Central memory CD4-positive, alpha-beta T cell (primary cell): ENCODE measurements at places on chromosomes 11 and 22.

GRCh38 chr11:110738641-110739040 is 26.4 kb upstream of the ARHGAP20 start:
- DNase-seq, result no peak

GRCh38 chr22:28426346-28427132 is 253.1 kb downstream of the TTC28 start:
- no peak for DNase-seq

DNA sequence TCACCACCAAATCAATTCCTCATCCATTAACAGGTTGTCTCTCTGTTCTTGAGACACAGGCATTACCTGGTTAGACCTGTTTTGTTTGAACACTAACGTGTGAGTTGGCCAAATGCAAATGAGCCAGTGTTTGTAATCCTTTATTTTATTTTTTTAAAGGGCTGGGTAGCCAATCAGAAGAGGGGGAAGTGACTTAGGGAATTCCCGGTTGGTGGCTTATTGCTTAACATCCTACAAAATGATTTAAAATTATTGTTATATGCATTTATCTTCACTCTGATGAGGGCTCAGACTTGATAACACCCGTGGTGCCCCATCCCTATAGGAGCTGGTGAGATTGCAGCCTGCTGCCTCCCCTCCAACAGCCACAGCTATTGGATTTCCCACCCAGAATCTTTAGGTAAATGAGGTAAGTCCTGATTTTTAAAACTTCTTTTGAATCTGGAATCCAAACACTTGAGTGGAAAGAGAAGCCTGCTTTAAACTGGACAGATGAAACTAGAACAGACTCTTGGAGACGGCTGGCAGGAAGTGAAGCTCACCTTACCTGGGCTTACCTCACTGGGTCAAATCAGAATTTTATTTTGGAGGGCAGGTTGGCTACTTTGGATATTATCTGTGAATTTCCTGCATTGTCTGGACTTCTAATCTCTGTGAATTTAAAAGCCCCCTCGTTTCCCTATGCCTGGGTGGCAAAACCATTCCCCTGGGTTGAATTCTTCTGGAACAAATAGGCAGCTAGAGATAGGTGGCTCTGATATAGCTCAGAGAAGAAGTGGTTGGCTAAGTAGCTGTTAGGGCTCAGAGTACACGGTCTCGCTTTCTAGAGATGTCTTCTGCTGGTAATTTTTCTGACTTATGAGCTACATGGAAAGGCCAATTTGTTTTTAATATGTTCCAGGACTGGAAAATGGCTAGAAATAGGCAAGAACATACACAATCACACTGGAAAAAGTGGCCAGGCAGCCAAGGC is at the start of gene EHF:
EHF (plus strand) TSS at position 274 of the 973 bp plus-strand sequence. CDS start 21,538 bp downstream, outside the sequence.
- DNase-seq, result no peak

GRCh38 chr11:106217456-106217855 is 140.0 kb downstream of the AASDHPPT start:
- no peak for DNase-seq

GRCh38 chr11:84249344-84250135 is 963.4 kb upstream of the CCDC90B start:
- no peak for DNase-seq

DNA sequence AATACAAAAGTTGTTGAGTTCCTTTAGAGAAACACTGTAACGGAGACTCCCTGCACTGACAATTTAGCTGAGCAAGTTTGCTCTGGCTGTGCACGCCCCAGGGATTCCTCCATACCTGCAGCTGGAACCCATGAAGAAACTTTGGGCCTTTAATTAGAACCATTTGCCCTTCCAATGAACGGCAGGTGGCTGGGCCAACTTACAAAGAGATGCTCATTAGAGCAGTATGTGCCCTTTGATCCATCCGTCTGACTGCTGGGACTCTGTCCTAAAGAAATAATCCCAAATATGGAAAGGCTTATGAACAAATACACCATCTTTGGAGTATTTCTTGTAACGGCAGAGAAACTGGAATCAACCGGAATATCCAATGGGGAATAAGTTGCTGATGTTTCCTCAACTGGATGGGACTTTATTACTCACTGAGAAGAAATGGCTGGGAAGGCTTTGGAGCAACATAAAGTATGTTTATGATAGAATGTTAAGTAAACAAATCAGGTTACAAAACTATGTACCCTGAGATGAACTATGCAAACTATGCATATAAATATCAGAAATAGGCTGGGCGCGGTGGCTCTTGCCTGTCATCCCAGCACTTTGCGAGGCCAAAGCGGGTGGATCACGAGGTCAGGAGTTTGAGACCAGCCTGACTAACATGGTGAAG is 24.4 kb upstream of the FBLN1 start:
- no peak for DNase-seq

DNA sequence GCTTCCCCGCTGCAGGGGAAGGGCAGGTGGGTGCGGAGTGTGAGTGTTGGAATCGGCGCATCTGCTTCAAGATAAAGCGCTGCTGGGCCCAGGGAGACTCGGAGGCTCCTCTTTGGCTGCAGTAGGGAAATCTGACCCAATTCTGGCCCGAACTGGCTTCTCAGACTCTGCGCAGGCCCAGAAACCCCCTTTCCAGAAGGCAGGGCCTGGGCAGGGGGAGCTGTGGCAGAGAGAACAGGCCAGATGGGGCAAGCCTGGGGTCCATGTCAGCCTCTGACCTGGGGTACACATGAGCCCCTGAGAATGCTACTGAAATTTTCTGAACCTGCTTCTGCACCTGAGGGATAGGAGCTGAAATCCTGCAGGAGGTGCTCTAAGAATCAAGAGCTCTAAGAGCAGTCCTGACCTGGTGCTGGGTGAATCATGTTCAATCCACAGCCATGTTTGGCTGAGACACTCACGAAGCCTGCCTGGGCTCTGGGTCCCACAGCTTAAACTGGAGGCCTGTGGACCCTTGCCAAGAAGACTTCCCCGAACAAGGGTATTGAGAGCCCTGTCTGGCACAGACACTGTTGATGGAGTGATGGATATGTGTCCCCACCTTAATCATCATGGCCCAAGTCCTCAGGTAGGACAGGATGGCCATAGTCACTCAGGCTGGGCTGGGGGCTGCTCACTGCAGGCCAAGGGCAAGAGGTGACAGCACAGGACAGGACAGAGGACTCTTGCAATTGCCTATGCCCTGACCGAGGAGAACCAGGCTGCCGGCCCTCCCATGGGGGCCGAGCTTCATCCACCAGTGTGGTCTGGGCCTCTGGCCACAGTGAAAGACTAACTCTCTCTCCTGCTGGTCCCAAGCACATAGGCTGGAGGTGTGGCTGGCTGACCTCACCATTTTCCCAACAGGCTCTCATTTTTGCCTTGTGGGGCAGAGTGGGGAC is 6.9 kb downstream of the RAB3IL1 start:
- DNase-seq, result no peak

- DNase-seq, result no peak
These were observed 8.0 kb downstream of the NAGA start for GRCh38 chr22:42062506-42063170.

- no peak for DNase-seq
These were observed 2.4 kb upstream of the E2F8 start for GRCh38 chr11:19243143-19243542.

DNA sequence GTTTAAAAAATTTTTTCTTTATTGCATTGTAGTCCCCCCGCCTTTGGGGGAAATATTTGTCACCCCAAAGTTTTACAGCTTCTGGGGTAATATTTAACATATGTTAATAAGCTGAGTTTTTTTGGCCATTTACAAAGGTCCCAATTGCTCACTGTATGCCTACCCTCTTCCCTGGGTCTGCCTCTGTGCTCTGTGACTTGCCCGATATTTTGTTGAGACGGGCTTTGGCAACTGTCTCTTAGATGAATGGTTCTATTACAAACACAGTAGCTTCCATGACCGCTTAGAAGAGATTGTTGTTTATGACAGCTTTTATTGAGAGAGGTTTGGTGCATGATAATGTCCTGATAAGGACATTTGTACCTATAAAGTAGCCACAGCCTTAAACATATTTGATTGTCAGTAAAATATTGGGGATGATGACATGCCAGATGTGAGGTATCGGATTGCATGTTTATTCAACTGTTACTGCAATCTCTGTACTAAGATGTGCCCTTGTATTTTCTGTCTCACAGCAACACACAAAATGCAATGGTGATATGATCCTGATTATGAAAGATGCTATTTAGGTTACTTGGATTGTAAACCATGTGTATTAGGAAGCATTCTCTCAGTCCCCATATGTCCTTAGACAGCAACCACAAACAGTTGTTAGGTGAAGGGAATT is 103.1 kb downstream of the TEAD1 start:
- DNase-seq, result no peak

DNA sequence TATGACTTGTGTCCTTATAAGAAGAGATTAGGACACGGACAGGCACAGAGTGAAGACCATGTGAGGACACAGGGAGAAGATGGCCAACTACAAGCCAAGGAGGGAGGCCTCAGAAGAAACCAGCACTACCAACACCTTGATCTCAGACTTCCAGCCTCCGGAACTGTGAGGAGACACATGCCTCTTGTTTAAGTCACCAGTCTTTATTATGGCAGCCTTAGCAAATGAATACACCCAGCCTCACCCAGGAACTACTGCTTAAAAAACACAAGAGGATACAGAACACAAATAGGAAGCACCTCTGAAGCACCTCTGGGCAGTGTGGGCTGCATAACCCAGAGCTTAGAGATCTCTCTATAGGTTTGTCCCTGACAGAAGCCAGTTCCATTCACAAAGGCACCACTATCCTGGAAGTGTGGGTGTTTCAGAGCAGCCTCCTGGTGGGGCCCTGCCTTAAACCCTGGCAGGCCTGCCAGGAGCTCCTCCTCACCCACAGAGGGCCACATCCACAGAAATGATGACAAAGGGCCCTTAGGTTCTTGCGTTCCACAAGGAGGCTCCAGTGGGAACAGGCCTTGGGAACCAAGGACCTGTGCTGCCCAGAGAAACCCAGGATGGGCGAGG is 58.8 kb downstream of the CHRDL2 start:
- no peak for DNase-seq

- no peak for DNase-seq
These were observed 4.2 kb downstream of the CELSR1 start for GRCh38 chr22:46533070-46533833.

GRCh38 chr11:45964911-45965389 is 42.5 kb downstream of the LARGE2 start:
- peak; percentile 48 for DNase-seq

GRCh38 chr11:72239849-72240460 is 4.0 kb downstream of the PHOX2A start:
- DNase-seq, result no peak

DNA sequence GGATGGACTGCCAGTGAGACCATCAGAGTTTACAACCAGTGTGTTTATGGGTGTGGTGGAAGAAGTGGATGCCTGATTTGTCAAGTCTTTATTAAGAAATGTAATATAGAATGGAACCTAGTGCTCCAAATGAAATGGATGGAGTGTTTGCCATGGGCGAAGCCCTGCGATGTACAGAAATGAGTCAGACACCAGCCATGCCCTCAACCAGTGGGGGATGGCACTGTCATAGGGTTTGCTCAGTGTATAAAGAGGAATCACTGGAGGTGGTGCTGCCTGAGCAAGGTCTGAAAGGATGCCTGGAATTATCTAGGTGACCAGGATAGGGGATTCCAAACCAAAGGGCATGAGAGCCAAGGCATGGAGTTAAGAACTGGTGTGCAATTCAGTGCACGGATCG is 120.9 kb upstream of the MTNR1B start:
- no peak for DNase-seq

- DNase-seq, result no peak
These were observed 1.3 kb downstream of the DERL3 start for GRCh38 chr22:23837496-23837859.

DNA sequence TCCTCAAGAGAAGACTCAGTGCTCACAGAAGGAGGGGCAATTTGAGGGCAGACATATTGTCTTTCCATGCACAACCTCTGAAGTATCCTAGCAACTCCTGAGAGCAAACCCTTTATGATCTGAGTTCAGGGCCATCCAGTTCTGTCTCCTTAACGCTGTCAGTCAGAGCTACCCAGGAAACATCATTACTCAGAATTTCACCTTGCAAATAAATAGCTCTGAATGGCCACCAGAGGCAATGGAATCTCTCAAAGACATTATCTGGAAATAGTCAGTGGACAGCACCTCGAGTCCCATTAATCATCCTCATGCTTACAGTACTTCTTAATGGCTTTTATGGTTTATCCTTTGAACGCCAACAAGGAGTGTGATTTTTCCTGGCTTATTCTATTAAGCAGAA is 656.1 kb downstream of the OPCML start:
- DNase-seq, result no peak

- DNase-seq, result no peak
These were observed 34.8 kb upstream of the HORMAD2 start for GRCh38 chr22:30045494-30045887.

DNA sequence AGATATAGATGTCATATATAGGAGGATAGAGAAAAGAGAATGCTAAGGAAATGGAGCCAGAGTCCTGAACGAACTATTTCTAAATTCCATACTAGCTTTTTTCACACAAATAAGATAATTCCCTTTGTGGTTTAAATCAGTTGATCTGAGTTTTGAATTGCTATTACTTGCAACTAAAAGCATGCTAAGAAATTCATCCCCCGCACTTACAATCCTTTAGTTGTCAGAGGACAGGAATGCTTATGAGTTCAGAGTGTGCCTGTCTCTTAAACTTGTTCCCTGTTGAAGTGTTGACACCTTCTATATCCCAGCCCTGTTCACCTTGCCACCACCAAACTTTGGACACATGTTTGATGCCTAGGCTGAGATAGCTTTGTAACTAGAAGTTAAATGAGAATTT is 406.2 kb downstream of the METTL15 start:
- DNase-seq, result no peak

DNA sequence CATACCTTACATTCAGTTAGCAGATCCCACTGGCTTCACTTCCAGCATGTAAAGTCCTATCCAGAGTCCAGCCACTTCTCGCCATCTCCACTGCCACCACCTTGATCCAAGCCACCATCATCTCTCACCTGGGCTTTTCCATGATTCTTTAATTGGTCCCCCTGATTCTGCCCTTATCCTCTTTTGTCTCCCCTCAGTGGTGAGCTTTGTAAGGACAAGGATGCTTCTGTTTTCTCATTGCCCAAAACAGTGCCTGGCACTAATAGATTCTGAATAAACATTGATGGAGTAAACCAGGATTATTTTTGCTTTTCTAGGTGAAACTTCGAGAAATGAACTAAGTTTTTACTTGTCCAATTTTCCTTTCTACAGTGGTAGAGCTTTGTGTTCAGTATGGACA is 4.4 kb downstream of the POLA2 start:
- no peak for DNase-seq

- no peak for DNase-seq
These were observed 372.5 kb downstream of the TENM4 start for GRCh38 chr11:79068356-79068755.

- DNase-seq, result no peak
These were observed 774 bp upstream of the E2F8 start for GRCh38 chr11:19241260-19242178.

GRCh38 chr11:116773203-116774097 is 663 bp upstream of the BUD13 start:
- no peak for DNase-seq

DNA sequence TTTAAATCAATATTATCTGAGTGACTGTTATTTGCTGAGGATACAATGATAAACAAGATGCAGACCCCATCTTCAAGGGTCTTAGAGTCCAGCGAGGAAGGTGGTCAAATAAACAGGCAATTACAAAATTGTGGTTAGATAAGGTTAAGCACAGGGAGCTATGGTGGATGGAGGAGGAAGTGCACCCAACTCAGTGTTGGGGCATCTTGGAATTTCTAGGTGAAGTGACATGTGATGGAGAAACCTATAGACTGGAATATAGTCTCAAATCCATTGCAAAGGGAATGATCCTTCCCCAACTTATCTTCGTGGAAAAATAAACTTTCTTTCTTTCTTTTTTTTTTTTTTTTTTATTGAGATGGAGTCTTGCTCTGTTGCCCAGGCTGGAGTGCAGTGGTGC is 3.4 kb upstream of the PTPRJ start:
- DNase-seq, result no peak

GRCh38 chr11:118200901-118201680 is 23.7 kb downstream of the JAML start:
- peak; percentile 59 for DNase-seq
